ENCODE measurements at places on chromosomes 7 and 10.

DNA sequence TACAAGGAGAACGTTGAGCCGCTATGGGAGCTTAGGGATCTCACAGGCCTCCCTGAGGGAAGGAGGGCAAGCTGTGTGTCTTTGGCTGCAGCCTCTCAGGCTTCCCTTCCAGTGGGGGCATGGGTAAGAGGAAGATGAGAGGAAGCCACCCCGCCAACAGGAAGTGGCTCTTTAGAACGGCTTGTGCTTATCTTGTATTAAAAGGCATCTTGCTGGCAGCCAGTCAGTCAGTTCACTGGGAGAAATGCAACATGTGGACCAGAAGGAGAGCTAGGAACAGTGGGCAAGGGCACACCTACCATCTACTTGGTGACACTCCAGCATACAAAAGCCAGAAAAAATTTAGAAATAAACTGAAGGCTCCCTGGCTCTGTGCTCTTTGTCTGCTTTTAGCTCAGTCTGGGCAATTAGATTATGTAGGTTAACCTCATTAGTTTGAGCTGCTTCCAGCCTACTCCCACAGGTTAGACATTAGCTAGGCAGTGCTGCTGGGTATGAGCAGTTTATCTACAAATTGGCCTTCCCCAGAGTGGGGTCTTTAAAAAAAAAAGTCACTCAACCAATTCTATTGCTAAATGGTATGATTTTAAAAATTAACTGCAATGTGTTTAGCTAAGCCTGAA, 595.9 kb downstream of the KCNMA1 start:
- peak; percentile 23 for DNase-seq

GRCh38 chr10:13417459-13418126, 69.5 kb upstream of the SEPHS1 start:
- DNase-seq, result no peak

DNA sequence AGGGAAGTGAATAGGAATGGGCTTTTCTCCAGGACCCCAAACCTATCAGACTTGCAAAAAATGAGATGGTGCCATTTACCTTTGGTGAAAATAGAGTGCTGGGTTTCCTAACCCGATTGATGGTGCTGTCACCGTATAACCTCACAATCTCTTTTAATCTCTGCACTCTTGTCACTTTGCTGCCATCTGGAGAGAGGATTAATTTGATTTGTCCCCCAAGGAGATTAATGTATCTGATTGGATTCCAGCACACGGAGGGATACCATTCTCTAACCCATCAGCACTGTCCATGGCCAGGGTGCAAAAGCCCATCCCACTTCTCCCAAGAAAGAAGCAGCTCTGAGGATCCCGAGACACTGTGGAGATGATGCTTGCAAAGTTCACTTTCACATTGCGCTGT, 86.3 kb upstream of the NFE2L3 start:
- no peak for DNase-seq

GRCh38 chr10:100864978-100865377, 47.8 kb upstream of the SLF2 start:
- peak; percentile 27 for DNase-seq

DNA sequence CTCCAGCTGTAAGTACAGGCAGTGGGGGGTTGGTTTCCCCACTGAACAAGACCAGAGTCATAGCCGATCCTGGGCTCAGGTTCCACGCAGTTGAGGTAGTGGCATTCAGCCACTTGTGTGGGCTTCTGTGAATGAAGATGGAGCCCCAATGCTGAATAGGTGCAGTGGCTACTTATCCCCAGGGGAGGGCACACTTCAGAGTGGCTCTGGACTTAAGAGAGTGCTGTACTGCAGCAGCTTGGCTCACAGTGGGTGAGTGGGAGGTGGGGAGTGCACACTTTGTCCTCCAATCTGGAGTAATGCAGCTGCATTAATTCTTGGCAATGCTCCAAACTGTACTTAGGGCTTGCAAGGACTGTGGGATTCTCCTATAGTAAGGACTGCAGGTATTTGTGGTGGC, 81.9 kb downstream of the BUB3 start:
- DNase-seq, result peak; percentile 61

DNA sequence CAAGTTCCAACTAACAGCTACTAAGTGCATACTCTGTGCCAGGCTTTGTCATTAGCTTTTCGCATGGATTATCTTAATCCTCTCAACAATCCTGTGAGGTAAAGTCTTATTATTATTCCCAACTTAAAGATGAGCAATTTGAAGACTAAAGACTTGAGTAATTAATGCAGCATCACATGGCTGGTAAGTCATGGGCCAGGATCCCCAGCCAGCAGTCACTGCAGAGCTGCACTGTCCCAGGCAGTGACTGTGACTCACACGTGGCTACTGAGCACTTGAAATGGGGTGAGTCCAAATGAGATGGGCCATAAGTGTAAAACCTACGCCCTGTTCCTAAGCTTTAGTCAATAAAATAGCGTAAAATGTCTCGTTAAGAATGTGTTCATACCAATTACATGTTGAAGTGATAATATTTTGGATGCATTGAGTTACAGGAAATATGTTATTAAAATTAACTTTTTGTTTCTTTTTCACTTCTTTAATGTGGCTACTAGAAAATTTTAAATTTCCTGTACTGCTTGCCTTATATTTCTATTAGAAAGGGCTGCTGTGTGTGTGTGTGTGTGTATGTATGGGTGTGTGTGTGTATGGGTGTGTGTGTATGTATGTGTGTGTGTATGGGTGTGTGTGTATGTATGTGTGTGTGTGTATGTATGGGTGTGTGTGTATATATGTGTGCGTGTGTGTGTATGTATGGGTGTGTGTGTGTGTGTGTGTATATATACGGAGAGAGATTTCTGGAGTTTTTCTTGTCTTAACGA, 756.3 kb downstream of the AUTS2 start:
- DNase-seq, result peak; percentile 67

GRCh38 chr7:10704653-10705052, 269.0 kb upstream of the PHF14 start:
- no peak for DNase-seq

DNA sequence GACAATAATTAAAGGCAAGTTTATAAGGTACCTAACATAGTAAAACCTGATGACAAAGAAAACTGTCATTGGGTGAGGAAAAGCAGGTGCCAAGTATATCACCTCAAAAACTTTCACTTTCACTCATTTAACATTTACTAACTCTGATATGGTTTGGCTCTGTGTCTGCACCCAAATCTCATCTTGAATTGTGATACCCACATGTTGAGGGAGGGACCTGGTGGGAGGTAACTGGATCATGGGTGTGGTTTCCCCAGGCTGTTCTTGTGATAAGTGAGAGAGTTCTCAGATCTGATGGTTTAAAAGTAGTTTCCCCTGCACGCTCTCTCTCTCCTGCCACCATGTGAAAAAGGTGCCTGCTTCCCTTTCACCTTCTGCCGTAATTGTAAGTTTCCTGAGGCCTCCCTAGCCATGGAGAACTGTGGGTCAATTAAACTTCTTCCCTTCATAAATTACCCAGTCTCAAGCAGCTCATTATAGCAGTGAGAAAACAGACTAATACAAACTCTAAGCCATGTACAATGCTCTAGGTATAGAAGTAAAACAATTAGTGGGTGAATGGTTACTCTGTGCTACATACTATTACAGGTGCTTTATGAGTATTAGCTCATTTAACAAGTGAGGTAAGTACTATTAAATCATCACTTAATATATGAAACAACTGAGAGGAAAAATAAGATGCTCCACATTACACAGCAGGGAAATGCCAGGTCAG, 199.0 kb downstream of the CHCHD3 start:
- DNase-seq, result peak; percentile 18

DNA sequence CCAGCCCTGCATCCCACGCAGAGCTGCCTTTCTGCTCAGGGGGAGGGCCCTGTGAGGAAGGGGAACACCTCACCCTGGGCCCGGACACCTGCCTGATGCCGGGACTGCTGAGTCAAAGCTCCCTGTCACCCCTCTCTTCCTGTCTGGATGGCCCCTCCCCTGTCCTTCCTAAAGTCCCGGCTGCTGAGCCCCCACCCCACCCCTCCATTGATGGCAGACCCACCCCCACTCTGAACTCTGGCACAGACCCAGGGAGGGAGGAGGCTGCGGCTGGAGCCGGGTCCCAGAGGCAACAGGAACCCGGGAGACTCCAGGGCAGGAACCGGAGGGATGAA, 78.7 kb downstream of the ELFN1 start:
- DNase-seq, result no peak

GRCh38 chr7:100745184-100745583, 11.8 kb downstream of the ZAN start:
- peak; percentile 55 for DNase-seq

DNA sequence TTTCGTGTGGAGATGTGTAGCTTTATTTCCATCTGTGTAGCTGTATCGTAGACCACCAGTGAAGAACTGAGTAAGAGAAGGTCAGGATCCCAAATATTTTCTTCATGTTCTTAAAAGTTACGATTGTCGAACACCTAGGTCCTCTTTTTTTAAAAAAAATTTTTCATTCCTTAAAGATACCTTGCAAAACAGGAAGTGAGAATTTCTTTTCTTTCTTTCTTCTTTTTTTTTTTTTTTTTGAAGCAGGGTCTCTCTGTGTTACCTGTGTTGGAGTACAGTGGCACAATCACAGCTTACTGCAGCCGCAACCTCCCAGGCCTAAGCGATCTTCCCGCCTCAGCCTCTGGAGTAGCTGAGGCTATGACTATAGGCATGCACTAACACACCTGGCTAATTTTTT, 60.8 kb downstream of the PHTF2 start:
- DNase-seq, result no peak

- no peak for DNase-seq
These were observed 316.1 kb downstream of the ADRA2A start for GRCh38 chr10:111392910-111393309.

DNA sequence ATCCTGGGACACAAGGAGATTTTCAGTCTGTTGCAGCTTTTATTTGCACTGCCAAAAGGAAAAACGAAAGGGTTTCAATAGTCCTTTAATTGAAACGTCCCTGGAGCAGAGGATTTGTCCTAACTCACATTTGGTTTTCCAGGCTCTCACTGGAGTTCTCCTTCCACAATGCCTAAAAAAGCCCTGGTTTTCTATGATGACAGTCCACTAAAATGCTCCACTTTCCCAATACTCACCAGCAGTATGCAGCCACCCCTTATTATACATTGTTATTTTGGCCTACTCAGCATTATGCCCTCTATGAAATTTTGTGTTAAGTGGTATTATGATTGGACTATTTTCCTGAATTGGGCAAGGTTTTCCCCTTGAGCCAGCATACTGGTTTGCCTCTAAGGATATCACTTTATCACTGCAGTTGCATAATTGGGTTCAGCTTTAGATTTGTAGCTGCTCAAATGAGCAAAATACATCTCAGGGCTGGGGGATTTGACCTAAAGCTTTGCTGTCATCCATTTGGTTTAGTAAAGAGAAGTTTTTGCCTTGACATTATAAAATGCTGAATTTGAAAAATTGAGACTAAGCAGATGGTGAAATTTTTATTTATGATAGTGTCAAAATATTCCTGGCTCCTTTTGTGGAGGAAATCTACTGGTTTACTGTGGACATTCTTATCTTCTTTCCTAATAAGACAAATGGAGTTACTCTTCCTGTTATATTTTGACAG, 239.2 kb downstream of the RNLS start:
- peak; percentile 17 for DNase-seq

GRCh38 chr7:118902600-118902999, 678.1 kb downstream of the ANKRD7 start:
- no peak for DNase-seq

GRCh38 chr7:158666401-158666800, 38.2 kb downstream of the NCAPG2 start:
- no peak for DNase-seq

DNA sequence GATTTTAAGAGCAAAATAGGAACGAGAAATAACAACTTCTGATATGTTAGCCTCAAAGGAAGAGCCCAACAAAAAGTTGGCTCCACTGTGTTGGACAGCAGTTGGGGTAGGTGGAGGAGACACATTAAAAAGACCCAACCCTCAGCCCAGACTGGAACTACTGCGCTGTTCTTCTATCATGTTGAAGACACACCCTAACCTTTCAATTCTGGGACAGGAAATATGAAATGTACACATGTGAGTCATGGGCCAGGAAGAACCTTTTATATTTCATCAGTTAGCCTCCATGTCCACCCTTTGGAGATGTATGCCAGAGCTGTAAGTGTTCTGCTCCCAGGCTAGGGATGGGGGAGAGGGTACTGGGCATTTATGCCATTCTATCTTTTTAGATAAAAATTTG, 22.1 kb downstream of the CLDN12 start:
- DNase-seq, result peak; percentile 14

- peak; percentile 85 for DNase-seq
These were observed 2.4 kb upstream of the CNOT4 start for GRCh38 chr7:135512135-135512887.

DNA sequence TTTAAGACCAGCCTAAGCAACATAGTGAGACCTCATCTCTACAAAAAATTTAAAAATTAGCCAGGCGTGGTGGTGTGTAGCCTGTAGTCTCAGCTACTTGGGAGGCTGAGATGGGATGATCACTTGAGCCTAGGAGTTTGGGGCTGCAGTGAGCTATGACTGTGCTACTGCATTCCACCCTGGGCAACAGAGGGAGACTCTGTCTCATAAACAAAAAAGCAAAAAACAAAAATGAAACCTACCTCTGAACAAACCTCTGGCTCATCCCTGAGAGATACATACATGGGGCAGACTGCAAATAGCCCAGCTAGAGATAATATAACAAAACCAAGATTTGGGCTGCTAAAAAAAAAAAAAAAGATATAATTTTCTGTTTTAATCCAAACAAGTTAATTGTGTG, 19.5 kb downstream of the C10orf67 start:
- no peak for DNase-seq

- DNase-seq, result peak; percentile 72
These were observed 814 bp downstream of the RUFY2 start for GRCh38 chr10:68406111-68406814.

GRCh38 chr7:157246052-157246451, 90.8 kb upstream of the DNAJB6 start:
- no peak for DNase-seq

DNA sequence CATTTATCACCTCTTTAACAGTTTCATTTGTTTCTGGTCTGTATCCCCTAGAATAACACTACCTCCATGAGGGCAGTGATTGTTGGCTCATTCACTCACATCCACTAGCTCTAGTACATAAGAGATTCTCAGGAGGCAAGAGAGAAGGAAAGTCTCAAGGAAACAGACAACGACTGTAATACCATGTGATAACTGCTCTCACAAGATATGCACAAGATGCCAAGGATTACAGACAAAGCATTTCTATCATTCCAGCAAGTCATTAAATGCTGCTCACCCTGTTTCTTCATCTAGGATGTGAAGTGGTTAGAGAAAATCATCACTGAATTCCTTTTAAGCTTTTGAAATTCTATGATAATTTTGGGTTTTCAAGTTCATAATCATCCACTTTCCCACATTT, 115.3 kb downstream of the HIBADH start:
- DNase-seq, result no peak

DNA sequence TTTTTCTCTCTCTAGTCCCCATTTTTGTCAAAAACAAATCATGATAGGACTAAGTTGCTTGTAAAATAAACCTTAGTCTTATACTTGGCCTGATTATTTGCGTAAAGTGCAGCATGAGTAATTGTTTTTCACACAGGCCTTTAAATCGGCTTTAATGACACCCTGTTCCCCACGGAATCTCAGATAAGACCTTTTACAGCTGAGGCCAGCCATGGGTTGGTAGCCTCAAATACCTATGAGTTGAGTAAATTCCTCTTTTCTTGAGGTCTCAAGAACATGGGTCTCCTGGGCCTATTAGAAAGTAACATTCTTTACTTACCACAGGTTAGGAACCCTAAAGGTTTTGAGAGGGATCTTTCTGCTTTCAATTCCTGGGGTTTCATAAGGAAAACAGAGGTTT, 761.0 kb upstream of the PHF14 start:
- DNase-seq, result no peak

GRCh38 chr7:94417901-94418300, 23.2 kb downstream of the COL1A2 start:
- DNase-seq, result peak; percentile 91

- DNase-seq, result no peak
These were observed 73.2 kb downstream of the LMBR1 start for GRCh38 chr7:156819733-156820295.

Data from NCI-H69 (cell line).